Left lung (tissue), 14 donors: ENCODE measurements at places on chromosomes 5 and 9. TPM values are rescaled to one million over a fixed set of nuclear protein-coding genes. Genes with fewer than 3 reads are reported as not detected.
A peak's percentile ranks its signal among the peaks of the same experiment; 100 is the strongest.

GRCh38 chr9:110110154-110110553, 97.8 kb downstream of the C9orf152 start:
- H3K4me1 ChIP-seq, result peaks cover 8% of the 10 kb centered on the region
- no peak overlapping the region for H3K4me3 ChIP-seq
- no peak for DNase-seq
- H3K27me3 ChIP-seq, result no peaks in the 10 kb centered on the region

GRCh38 chr5:78362220-78362619, 1.8 kb downstream of the SCAMP1 start:
- H3K27ac ChIP-seq, result peak overlapping the region; percentile 94
- H3K27me3 ChIP-seq, result no peaks in the 10 kb centered on the region

DNA sequence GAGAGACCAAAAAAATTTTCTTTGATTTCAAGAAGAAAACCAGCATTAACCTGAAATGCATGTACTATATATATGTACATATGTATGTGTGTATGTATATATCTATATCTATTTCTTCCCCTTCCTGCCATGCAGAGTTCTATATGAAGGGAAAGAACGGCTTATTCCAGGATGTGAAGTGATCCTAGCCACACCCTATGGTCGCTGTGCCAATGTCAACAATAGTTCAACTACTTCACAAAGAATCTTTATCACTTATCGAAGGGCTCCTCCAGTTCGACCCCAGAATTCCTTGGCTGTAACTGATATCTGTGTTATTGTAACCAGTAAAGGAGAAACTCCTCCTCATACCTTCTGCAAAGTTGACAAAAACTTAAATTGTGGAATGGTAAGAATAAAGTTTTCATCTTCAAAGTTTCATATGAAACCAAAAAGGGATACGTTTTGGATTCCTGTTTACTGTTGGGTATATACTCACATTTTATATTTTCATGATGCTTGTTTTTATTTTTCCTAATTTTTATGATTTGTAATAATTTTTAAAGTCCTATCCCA, 56.2 kb downstream of the DENND4C start:
- no peak for DNase-seq
- H3K36me3 ChIP-seq, result peaks cover 19% of the 10 kb centered on the region
- no peak overlapping the region for H3K27ac ChIP-seq
- H3K4me3 ChIP-seq, result no peak overlapping the region
- H3K4me1 ChIP-seq, result peaks cover 5% of the 10 kb centered on the region

DNA sequence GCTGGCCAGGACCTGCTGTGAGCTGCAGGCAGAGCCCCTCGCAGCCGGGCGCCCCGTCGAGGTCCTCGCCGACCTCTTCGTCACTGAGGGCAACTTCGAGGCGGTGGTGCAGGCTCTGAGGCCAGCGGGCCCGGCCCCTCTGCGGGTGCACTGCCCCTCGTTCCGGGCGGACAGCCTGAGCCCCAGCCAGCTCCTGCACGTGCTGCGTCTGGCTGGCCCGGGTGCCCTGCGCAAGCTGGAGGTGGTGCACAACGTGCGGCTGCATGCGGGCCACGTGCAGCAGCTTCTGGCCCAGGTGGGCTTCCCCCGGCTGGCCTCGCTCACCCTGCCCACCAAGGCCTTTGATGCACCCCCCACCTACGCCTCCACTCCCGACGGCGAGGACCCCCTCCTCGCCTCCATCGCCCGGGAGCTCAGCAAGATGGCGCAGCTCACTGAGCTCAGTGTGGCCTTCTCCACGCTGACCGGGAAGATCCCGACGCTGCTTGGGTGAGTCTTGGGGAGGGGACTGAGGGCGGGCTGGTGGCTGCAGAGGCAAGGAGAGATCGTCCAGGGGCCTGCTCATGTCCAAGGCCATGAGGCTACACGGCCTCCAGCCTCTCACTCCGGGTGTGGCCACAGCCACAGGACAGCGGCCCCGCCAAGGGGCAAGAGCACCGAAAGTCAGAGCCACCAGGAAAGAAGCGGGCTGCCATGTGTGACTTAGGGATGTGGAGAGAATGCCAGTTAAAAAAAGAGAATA, 825 bp downstream of the LRRC14B start:
- peaks cover 40% of the 10 kb centered on the region for H3K27me3 ChIP-seq
- no peak for DNase-seq
- no peak overlapping the region for H3K27ac ChIP-seq
- no peak overlapping the region for H3K4me3 ChIP-seq
- peaks cover 4% of the 10 kb centered on the region for H3K4me1 ChIP-seq
- H3K36me3 ChIP-seq, result no peaks in the 10 kb centered on the region

DNA sequence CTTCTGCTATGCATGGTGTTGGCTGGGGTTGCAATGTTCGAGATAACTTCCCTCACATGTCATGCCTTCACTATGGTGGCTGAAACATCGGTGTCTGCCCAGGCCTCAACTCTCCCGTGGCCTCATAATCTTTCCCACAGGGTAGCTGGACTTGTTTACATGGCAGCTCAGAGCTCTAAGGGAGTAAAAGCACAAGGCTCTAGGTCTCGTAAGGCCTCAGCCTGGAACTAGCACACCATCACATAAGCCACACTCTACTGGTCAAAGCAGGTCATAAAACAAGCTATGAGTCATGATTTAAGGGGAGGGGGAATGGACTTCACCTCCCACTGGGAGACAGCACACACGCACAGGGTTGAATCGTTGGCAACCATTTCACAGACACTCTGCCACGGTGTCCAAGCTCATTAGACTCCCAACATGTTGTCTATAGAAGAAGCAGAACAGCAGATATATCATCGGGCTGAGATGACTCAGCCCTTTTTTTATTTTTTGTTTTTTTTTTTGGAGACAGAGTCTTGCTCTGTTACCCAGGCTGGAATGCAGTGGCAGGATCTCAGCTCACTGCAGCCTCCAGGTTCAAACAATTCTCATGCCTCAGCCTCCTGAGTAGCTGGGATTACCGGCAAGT, 66.8 kb upstream of the IL17B start:
- H3K4me1 ChIP-seq, result peaks cover 38% of the 10 kb centered on the region
- H3K4me3 ChIP-seq, result no peak overlapping the region
- H3K27me3 ChIP-seq, result no peaks in the 10 kb centered on the region
- no peak for DNase-seq
- peak overlapping the region; percentile 37 for H3K27ac ChIP-seq
- no peaks in the 10 kb centered on the region for H3K36me3 ChIP-seq

DNA sequence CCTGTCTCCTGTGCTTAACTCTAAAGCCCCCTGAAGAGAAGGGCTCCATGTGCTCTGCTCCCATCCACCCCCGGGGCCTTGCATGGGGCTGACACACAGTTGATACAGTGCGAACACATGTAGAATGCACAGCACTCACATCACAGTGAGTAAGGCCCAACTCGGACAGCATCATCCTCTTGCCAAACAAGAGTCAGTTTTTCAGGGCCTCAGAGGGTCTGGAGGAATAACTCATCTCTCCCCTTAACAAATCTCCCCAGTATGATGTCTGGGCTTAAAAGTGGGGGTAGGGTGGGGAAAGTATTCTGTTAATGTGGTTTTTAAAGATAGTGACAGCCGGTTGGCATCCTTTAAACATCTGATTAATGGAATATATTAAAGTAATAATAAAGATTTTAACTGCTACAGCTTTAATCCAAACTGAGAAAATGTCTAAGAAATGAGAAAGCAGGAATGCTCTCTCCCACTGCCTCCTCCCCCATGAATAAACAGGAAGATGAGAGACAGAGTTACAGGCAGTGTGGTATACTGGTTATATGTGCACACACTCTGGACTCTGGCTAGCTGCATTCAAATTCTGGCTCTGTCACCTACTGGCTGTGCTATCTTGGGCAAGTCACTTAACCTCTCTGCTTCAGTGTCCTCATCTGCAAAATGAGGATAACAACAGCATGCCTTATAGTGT, 22.5 kb downstream of the APBA1 start:
- H3K4me3 ChIP-seq, result no peak overlapping the region
- H3K27ac ChIP-seq, result no peak overlapping the region
- DNase-seq, result no peak
- no peaks in the 10 kb centered on the region for H3K27me3 ChIP-seq
- H3K4me1 ChIP-seq, result no peaks in the 10 kb centered on the region

- peak; percentile 36 for DNase-seq
- no peaks in the 10 kb centered on the region for H3K4me1 ChIP-seq
- no peaks in the 10 kb centered on the region for H3K27me3 ChIP-seq
- no peak overlapping the region for H3K27ac ChIP-seq
These were observed 157.9 kb upstream of the RASA1 start for GRCh38 chr5:87109746-87110145.

DNA sequence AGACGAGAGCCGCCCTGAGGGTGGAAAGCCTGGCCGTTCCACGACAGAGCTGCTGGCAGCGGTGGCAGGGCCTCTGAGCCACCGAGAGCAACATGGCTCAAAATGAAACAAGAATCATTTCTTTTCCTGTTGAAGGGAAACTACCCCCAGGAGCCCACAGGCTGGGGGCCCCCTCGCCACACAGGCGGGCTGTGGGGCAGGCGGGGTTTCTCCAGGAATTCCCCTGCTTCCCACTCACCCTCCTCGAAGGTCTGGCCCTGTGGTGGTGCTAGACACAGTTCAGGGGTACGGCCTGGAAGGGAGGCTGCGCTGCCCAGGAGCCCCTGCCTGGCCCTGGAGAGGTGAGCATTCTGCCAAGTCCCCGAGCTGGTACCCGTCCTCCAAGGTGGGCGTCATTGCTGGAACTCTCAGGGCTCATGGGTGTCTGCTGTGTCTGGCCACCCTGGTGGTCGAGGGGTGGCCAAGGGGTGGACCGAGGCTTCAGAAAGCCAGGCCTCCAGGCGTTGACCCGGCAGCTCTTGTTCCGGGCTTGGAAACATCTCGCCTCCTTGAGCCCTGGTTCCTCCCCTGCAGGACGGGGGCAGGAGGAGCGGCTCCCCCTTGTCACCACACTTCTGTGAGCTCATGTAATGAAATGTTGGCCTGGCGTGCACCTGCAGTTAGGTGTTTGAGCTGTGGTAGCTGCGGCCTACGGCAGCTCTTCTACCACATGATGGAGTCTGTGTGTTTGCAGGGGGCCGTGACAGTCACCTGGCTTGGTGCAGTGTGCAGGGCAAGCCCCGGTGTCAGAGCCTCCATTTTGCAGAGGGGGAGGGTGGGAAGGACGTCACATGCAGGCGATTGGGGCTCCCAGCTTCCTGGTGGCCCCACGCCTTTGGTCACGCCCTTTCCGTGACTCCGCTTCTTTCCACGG, 65.3 kb downstream of the RXRA start:
- no peak overlapping the region for H3K27ac ChIP-seq
- H3K27me3 ChIP-seq, result no peaks in the 10 kb centered on the region
- no peak for DNase-seq
- peaks cover 97% of the 10 kb centered on the region for H3K4me1 ChIP-seq
- H3K36me3 ChIP-seq, result no peaks in the 10 kb centered on the region

DNA sequence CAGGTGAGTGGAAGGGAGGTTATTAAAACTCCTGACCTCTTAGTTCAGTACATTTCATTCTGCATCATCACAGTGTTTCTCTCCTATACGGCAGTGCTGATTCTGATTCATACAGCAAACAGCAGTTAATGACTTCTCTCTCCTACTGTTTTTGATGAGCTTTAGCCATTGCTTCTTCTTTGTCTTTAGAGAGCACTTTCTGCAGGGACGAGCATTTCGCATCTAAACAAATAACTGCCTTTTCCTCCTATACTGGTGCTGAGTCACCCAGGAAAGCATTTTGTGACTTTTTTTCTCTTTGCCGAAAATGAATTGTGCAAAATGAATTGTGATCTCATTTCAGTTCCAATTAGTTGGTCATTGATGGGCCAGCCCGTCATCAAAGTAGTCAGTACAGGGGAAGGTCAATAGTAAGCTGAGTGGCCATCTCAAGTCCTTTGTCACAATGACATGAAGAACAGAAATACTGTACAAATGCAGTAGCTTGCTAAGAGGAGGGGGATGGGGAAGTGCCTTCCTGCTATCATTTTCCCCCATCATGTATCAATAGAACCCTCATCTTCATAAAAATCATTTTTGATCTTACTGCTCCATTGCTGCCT, 98.5 kb downstream of the INSYN2B start:
- H3K36me3 ChIP-seq, result no peaks in the 10 kb centered on the region
- H3K4me3 ChIP-seq, result no peak overlapping the region
- H3K27ac ChIP-seq, result peak overlapping the region; percentile 15
- DNase-seq, result no peak
- H3K4me1 ChIP-seq, result no peaks in the 10 kb centered on the region
- H3K27me3 ChIP-seq, result no peaks in the 10 kb centered on the region

GRCh38 chr5:59828623-59829022, 64.9 kb downstream of the PDE4D start:
- no peak overlapping the region for H3K4me3 ChIP-seq
- H3K27ac ChIP-seq, result no peak overlapping the region
- DNase-seq, result no peak
- H3K4me1 ChIP-seq, result no peaks in the 10 kb centered on the region
- no peaks in the 10 kb centered on the region for H3K36me3 ChIP-seq
- no peaks in the 10 kb centered on the region for H3K27me3 ChIP-seq

- DNase-seq, result no peak
- H3K4me1 ChIP-seq, result peaks cover 16% of the 10 kb centered on the region
- H3K27me3 ChIP-seq, result no peaks in the 10 kb centered on the region
- no peak overlapping the region for H3K27ac ChIP-seq
- H3K4me3 ChIP-seq, result no peak overlapping the region
These were observed 28.6 kb upstream of the RAB14 start for GRCh38 chr9:121230256-121230655.

DNA sequence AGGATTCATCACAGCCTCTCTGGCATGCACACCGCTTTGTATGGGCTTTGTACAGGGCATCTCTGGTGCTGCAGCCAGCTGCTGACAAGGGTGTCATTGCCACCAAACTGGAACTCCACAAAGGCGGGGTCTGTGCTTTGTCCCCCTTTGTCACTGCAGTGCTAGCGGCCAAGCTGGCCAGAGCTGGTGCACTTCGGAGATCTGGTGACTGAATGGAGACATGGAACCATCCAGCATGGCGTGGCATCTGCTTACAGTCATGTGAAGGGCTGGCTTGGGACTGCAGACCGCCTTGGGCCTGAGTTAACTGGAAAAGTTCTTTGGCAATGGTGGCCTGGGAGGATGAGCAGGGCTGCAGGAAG, 18.7 kb upstream of the COL5A1 start:
- no peak overlapping the region for H3K27ac ChIP-seq
- H3K4me1 ChIP-seq, result no peaks in the 10 kb centered on the region
- no peaks in the 10 kb centered on the region for H3K36me3 ChIP-seq

DNA sequence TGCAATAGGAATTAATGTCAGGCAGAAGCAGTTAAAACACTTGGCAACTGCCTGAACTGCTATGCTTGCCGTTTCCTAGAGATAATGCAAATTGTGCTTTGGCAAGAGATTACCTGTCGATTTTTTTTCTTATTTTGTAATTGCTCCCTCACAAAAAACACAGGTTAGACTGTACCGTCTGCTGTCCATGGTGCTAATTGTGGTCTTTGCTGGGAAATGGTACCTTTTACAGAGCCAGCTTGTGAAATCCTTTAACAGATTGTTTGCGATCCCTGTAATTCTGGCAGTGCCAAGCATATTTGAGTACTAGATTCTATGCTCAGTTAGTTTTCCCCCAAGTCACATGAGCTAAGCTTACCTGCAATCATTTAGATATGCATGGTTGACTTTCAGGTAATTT, 2125.8 kb upstream of the WWC1 start:
- no peaks in the 10 kb centered on the region for H3K27me3 ChIP-seq
- no peaks in the 10 kb centered on the region for H3K4me1 ChIP-seq
- H3K4me3 ChIP-seq, result no peak overlapping the region
- no peak overlapping the region for H3K27ac ChIP-seq
- no peak for DNase-seq

DMRT3 gene
- polyA plus RNA-seq, result not detected

MRPS2 gene
- polyA plus RNA-seq, result 33.5 TPM

AFAP1L1 gene
- polyA plus RNA-seq, result 45.8 TPM

ANGPTL2 gene
- 23.3 TPM for polyA plus RNA-seq

ECSCR gene
- polyA plus RNA-seq, result 65.9 TPM

ACOT12 gene
- polyA plus RNA-seq, result 0.30 TPM
